SW 1271 (cell line): ENCODE measurements at places on chromosomes 3 and 15.

- no peak for DNase-seq
These were observed 246.5 kb upstream of the PEX5L start for GRCh38 chr3:180283251-180283650.

GRCh38 chr15:42332331-42332730 lies 27.0 kb upstream of the CAPN3 start:
- no peak for DNase-seq

DNA sequence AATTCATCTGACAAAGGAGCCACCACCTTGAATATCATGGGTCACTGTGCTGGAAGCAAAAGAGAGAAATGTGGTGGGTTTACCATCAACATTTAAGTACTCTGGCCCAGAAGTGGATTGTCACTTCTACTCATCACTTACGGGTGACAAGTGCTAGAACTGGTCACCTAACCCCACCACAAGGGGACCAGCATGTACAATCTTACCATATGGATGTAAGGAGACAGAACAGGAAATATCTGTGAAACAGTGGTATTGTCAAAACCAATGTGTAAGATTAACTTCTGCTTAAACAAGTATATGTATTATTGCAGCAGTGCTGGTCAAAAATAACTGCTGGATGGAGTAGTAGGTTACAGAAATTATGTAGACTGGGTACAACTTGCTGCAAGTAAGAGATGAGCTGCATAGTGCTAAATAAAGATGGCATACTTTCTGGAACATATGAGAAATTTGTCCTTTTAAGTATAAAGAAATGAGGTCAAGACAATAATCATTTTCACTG lies 171.8 kb downstream of the POTEB3 start:
- DNase-seq: no peak

DNA sequence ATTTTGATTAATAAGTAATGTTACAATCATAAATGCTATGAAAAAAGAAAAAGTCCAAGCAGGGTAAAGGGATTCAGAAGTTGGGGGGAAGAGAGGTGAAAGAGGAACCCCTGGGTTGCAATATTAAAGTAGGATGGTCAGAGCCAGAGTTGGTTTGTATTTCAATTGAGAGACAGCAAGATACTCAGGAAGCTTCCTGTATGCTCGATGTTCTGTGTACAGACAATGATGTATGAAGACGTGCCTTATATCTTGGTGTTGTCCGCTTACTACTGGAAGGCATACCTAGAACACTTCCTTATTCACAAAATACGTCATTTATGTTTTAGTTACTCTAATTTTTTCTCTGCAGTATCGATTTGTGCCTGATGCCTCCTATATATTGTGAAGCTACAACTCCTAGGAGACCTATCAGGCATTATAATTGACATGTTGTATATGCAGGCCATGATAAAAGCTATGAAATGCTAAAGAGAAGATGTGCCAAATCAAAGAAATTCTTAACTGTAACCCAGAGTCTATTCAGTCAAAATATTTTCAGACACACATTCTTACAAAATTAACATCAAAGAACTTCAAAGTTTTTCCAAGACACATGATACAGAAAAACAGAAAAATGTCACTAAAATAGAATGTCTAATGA lies 87.5 kb downstream of the TBL1XR1 start:
- DNase-seq: no peak

- no peak for DNase-seq
These were observed 199.4 kb downstream of the OCA2 start for GRCh38 chr15:27899583-27900285.

- no peak for DNase-seq
These were observed 29.5 kb upstream of the MAGI1 start for GRCh38 chr3:66068255-66068654.

DNA sequence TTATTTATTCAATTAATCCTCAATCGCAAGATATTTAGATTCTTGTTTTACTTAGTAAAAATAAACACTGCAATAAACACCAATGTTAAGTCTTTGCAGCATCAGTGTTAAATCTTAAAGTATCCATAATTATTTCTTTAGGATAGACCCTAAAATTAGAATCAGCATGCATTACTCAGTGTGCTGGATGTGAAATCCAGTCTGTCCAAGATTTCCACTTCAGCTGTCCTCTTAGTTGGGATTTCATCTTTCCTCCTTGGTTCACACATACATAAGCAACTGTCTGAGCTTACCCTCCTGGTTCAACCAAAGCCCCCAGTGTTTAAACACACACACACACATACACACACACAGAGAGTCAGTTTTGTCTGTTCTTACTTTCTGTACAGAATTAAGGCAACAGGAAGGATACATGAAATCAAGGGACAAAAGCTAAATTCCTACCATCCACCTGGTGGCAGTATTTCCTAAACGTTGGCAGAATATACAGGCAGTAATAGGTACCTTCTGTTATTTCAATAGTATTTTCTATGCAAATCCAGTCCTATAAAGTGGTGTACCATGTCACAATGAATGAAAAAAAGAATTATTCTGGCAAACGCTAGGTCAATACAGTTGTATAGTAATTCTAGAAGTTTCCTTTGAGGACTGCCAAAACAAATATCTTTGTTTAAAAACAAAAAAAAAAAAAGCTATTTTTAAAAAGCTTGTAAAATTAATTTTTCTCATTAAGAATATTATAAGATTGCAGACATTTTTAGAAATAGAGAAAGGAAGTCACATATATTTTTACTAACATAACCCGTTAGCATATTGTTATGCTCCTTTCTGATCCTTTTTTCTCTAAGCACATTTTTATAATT lies 27.3 kb upstream of the DMXL2 start:
- DNase-seq: peak; percentile 63

DNA sequence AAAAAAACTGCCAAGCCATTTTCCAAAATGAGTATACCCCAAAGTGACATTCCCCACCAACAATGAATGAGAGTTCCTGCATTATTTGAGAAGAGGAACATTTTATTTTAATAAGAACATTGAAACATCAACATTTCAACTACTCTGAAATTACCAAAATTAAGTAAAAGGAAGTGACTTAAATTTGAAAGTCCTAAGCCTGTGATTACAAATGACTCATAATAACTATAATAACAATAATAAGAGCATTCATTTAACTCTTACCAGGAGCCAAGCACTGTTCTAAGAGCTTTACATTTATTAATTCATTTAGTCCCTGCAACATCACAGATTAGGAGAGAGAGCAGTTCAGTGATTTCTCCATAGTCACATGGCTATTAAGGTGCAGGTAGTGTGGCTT lies 32.4 kb downstream of the LRRC28 start:
- DNase-seq: no peak

DNA sequence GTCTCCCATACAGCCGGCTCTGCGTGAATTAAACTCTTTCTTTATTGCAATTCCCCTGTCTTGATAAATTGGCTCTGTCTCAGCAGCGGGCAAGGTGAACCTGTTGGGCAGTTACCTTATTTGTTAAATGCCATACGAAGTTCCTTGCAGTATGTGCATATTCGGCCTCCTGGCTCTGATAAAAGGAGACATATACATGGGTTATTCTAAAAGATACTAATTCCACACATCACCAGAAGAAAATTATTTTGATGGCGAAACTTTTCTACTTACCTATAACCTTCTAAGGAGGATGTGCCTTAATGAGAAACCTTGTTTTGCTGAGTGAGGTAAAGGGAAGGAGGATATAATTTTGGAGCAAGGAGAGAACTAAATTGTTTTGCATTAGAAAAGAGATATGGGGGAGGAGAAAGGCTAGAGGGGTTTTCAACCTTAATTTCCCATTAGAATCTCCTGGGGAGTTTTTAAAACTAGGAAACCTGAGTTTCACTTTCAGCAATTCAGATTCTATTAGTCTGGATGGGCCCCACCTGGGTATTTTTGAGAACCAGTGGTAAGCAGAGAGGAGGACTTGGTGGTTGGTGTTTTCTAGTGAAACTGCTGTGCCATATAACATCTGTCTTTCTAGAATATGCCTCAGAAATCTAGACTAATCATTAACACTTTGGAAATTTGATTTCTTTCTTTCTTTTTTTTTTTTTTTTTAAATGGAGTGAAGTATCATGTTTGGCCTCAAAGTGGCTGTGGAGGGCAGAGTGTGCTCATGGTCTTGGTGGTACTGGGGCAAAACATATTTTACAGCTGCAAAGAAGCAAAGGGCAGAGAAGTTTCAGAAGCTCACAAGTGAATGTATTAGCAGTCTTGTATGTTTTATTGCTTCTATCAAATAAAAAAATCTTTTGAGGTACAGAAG lies 23.0 kb downstream of the NANOGP8 start:
- DNase-seq: no peak

DNA sequence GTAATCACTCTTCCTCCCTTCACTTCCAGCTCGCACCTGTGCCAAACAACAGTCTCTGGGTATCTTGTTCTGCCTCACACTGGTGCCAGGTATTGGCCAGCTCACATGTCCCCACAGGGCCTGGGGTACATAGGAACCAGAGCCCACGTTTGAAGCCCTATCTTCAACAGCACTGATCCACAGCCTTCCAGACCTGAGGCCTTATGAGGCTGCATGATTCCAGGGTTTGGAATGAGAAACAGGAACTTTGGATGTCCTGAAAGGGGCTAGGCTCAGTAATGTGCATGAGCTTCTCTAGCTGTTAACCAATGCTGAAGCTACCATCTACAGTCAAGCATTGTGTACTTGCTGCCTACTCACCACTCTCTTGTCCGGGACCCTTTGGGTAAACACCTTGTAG lies 92.4 kb downstream of the GPR156 start:
- DNase-seq: no peak

DNA sequence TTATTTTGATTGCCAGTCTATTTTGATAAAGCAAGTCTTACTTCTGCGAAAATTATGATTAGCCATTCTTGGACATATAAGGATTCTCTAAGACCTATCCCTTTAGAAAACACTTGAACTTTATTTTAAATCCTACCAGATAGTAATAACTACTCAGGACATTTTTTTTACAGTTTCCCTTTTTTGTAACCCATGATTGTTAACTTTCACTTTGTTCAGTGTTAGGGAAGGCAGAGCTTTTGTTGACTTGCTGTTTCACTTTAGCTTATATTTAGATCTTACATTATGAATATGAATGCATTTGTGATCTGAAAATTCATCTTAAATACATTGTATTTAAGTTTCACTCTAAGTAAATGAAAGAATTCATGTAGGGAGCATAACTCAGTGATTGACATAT lies 167.0 kb downstream of the AKAP13 start:
- DNase-seq: no peak

- DNase-seq: no peak
These were observed 387.2 kb upstream of the SGO1 start for GRCh38 chr3:20573175-20573574.

GRCh38 chr3:134496471-134497071 lies 10.7 kb downstream of the CEP63 start:
- DNase-seq: no peak

DNA sequence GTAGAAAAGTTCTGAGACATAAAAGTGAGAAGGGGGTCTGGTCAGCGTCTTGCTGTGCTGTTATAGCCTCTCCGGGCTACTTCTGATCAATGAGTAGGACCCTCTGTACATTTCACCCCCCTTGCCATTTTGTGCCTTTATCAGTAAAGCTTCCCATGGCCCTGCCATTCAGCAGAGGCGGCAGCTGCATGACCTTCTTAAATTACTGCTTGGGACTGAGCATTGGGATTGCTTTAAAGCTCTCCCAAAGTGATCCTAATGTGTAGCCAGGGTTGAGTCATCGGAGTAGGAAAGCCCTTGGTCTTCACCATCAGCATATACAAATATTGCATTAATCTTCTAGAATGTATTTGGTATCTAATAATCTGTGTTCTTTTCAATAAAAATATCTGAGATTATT lies 70.2 kb downstream of the FMN1 start:
- no peak for DNase-seq

DNA sequence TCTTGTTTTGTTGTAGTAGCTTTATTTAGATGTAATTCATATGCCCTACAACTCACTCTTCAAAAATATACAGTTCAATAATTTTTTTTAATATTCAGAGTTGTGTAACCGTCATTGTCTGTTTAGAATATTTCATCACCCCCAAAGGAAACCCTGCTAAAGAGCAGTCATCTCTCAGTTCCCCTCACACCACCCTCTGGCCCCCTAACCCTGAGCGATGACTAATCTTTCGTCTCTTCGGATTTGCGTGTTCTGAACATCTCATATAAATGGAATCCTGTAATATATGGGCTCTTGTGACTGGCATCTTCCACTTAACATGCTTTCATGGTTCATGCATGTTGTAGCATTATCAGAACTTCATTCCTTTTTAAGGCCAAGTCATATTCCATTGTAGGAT lies 183.8 kb downstream of the ATG7 start:
- no peak for DNase-seq

DNA sequence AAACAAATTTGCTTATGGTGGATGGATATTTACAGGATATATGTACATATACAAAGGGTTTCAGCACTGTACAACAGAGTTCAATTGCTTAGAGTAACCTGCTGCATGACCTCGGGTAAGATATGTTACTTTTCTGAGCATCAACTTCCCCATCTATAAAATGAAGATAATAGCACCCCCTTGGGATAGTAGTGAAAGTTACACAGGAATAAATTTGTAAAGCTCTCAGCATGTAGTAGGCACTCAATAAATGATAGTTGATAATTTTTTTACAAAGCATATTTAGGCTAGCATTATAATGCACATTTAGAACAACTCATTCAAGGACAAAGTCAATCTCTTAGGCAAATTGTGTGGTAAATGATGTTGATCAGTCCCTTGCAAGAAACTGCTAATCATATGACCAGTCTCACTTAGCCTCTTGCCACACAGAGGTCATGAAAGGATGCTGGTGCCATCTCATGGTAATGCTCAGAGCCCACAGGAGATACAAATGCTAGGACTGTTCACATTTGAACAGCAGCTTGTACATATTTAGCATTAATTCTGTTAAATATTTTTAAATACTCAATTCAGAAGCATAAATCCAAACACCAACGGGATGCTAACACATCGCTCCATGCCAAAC lies 123.9 kb downstream of the MAGI1 start:
- no peak for DNase-seq

- no peak for DNase-seq
These were observed 101.2 kb upstream of the RGMA start for GRCh38 chr15:93190238-93190637.

GRCh38 chr3:155548195-155548594 lies 196.7 kb downstream of the PLCH1 start:
- DNase-seq: no peak

GRCh38 chr3:51875501-51875900 lies at the start of gene IQCF5:
Gene IQCF5, minus strand, starts transcription at chr3:51875601. Its CDS starts 70 bp downstream, at chr3:51875531.
- DNase-seq: no peak
